ENCODE measurements at places on chromosomes 5 and 9.

DNA sequence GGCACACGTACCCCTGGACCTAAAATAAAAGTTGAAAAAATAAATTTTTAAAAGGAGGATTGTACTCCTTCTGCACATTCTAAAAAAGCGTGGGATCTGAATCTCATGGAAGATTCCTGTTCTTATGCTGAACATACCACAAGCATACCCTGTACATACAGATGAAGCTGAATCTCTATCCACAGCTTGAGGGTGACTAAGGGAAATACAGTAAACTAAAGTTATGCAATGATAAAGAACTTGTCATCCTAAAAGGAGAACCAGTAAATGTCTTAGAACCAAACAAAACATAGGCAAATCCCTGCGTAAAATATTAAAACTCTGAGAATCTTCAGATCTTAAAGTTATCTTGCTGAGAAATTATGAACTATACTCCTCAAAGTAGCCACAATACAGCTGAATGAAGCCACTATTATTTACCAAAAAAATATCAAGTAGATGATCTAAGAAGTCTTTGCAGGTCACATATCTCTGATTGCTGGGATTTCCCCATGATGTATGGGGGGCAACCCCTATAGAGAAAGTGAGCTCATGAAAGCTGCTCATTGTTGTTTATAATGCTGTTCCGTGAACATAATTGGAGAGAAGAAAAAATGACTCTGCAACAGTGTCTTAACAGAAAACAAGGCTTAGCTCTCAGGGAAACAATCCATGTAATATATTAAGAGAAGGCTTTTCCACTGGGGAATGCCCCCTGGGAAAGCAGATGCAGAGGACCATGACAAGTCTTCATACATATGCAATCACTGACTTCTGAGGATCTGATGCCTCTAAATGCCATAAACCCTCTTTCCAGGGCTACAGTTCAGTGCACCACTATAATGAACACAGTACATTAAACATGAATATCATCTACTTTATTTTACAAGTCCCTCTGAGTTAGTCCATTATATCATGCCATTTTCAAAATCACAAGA lies 210.1 kb downstream of the EPB41L4A start:
- DNase-seq: no peak

DNA sequence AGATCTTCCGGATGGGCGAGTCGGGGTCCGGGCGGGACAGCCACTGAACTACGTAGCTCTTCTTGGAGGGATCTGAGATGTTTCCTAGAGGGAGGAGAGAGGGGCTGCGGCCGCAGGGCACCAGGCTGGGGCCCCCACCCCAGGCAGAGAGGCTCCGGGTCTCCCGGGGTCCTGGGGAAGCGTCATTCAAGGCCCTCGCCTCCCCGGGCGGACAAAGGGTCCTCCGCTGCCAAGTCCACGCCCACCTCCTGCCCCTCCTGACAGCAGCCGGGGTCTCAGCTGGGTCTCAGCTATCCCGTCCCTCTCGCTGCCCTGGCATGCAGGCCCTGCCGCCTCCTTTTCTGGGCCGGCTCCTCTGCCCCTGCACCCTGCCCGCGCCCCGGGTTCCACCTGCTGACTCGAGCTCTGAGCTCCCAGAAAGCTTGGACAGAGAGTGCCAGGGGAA lies 61.5 kb downstream of the ZNF354C start:
- no peak for DNase-seq

DNA sequence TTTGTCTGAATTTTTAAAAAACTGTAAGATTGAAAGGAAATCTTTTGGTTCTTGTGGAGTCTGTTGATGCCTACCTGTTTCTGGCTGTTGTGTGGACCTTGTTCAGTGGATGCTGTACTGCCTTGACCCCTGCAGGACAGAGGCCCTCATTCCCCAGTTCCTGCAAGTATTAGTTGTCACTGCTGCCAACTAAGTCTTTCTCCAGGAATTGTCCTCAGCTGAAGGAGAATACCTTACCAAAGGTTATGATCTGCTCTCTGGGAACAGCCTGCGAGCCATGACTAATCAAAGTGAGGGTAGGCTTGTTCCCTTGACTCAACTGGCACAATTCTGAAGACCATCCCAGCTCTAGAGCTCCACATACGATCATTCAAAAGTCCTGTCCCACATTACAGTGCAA lies 145.3 kb upstream of the FST start:
- DNase-seq: no peak

- DNase-seq: no peak
These were observed 179.9 kb upstream of the KLF4 start for GRCh38 chr9:107669422-107669821.

- no peak for DNase-seq
These were observed 8.0 kb downstream of the LHX6 start for GRCh38 chr9:122220673-122221182.

DNA sequence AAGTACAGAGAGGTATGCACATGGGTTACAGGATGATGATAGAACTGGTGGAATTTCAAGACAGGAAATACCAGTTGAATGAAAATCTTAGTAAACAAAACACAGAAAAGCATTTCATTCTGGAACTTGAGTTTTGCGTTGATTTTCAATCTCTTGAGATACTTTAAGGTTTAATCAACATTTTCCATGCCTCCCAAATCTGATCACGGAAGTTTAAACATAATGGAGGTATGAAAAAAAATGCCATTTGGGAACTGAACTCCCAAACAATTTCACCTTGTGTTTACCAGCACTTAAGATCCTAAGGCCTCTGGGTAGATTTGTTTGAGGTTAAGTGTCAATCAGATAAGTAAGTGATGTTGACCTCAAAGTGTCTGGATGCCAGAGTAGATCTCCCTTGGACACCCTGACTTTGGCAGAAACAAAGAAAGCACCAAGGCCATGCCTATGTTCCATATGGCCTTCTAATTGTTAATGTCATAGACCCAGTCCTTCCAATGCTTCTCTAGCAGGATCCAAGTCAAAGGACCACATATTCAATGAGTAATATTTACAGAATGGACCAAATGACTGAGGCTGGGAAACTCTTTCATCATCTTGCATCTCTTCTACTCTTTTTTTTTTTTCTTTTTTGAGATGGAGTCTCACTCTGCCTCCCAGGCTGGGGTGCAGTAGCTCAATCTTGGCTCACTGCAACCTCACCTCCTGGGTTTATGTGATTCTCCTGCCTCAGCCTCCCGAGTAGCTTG lies 216.9 kb downstream of the ARRDC3 start:
- DNase-seq: no peak

DNA sequence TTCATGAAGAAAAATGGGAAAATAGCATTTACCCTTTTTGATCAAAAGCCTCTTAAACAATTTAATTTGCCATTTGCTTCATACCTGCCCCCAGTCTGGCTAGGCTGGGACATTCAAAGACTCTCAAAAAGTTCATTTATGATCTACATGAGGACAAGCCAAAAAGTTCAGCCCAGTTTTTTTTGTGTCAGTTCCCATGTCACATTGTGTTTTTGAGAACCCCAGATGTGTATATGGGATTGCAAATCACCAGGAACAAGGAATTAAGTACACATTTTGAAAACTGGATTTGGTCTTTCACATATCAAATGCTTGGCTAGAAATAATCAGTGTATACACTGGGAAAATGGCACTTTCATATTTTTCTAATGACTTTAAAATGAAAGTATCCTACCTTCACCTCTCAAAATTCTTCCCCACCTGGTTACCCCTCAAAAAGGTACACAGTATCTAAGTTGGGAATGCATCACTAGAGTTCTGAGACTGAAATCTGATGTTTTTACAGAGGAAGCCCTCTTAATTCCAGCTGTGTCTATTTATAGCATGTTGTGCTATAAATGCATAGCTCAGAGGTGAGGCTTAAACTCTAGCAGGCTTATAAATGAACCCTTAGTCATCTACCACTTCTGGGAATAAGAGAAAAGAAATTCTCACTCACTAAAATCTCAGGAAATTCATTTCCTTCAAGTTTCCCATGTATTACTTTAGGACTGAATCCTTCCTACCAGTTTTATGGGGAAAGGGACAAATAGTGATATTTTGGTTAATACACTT lies 9.3 kb downstream of the STOM start:
- DNase-seq: no peak

- DNase-seq: no peak
These were observed 34.3 kb upstream of the TBC1D2 start for GRCh38 chr9:98289614-98290201.

DNA sequence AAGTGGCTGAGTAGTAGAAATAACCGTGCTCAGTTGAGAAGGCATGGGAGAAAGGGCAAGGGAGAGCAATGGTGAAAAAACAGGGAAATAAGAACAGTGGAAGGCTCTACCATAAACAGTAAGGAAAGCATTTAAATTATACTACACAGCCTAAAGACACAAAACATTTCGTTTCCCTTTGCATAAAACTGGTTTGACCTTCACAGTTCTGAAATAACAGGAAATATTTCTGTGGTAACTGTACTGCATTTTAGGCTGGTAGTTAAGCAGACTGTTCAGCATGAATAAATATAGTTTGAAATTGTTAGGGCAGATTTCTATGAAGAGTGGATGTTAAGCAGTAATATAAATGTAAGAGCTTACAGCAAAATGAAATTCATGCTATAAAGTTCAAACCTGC lies 147.5 kb downstream of the CSNK1G3 start:
- DNase-seq: no peak

- DNase-seq: no peak
These were observed 67.6 kb downstream of the NMUR2 start for GRCh38 chr5:152337484-152337883.

GRCh38 chr9:72297516-72297915 lies 67.5 kb downstream of the ZFAND5 start:
- no peak for DNase-seq

DNA sequence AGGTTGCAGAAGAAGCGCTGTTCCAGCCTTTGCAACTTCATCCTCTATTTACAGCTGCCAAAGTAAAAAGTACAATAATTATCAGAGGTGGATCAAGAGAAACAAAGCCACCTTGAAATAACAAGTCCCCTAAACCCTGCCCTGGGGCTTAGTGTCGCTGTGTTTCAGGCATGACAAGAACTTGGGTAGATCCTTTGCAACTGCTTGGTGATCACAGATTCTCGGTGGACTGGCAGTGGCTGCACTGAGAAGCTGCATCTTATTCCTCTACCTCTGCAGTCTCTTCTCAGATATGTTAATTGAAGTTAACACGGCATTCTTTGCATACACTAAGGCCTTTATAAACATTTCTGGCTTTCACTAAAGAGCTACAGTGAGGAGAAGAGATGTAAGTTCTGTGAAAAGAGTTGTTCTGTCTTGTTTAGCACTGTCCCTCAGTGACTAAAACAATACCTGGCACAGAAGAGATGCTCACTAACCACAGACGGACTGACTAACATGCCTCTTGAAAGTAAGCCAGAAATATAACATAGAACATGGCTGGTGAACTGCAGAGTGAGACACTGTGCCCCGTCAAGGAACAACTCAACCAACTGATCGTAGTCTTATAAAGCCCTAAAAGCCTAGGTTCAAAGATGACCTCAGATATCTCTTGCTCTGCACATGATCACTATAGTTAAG lies 144.2 kb downstream of the MLLT3 start:
- DNase-seq: no peak
